ENCODE measurements at places on chromosomes 13 and 19.

GRCh38 chr13:33554919-33555791 lies 262.8 kb upstream of the RFC3 start:
- no peak for DNase-seq

DNA sequence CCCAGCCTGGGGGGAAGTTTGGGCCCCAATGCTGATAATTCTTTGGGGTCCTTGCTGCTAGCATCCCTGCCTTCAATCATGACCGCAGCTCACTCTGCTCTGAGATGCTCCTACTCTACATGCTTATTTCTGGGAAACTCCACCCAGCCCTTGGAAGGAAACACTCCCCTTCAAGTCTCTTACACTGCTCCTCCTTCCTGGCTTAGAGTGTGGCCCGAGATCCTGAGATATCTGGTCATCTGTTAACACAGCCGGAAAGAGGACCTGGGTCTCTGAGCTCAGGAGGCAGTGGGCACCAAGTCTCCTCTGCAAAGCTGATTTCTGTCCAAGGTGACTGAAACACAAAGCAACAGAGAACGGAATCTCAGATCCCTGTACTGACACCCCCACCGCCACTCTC lies 33.0 kb downstream of the CYP4F2 start:
- DNase-seq = no peak

DNA sequence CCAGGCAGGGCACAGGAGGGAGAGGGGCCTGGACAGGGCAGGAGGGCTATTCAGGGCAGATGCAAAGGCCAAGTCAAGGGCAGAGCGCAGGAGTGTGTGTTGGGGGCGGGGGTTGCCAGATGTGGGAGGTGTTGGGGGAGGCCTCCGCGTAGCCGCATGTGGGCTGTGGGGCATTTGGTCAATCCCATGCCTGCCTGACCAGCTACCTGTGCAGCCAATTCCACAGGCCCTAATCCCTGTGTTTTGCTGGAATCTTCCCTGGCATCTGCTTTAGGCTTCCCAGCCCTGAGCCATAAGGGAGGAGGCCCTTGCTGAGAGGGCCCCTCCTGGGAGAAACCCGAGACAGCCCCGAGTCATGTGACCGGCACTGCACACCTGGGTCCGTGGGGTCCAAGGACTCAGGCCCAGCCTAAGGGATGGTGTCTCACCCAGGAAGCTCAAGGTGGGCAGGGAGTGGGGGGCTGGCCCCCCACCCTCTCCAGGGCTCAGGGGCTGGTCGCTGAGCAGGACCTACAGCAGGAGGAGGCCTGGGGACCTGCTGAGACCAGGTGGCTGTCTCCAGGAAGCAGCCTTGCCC lies 20.3 kb downstream of the RFX1 start:
- peak; percentile 44 for DNase-seq

DNA sequence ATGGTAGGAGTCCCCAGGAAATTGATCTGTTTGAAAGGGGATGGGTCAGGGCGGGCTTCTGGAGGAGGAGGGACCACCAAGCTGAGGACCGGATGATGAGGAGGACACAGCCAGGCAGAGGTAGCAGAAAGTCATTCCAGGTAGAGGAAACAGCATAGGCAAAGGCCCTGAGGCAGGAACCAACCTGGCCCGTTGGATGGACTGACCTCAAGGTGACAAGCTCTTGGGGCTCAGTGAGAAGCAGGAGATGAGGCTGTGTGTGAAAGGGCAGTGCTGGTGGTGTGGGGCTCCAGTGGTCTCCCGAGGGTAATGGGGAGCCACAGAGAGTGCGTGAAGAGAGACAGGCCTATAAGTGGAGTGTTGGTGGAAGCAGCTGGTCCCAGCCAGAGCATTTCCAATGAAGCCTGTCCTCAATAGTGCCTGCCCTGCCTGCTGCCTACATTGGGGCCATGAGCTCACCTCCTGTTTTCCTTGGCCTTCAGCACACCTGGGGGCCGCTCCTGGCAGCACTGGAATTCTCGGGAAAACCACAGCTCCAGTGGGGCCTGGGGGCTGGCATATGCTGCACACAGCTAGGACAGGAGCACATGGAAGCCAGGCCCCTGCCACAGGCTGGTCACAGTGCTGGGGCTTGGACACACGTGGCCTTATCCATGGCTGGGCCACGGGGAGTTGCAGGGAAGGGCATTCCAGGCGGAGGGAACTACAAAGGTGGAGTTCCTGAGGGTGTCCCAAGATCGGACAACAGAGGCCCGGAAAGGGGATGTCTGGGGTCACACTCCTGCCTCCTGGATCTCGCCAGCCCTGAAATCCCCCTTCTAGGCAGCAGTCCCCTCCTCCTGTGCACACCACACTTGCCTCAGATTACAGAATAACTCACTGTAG lies 2.3 kb upstream of the COMP start:
- DNase-seq = no peak

- no peak for DNase-seq
Observed at GRCh38 chr13:87355451-87355850, 315.7 kb upstream of the SLITRK5 start.

All from CD4-positive, alpha-beta T cell treated with Interleukin-17A for 4 hours (primary cell).